ENCODE measurements at places on chromosomes 6 and 20.

DNA sequence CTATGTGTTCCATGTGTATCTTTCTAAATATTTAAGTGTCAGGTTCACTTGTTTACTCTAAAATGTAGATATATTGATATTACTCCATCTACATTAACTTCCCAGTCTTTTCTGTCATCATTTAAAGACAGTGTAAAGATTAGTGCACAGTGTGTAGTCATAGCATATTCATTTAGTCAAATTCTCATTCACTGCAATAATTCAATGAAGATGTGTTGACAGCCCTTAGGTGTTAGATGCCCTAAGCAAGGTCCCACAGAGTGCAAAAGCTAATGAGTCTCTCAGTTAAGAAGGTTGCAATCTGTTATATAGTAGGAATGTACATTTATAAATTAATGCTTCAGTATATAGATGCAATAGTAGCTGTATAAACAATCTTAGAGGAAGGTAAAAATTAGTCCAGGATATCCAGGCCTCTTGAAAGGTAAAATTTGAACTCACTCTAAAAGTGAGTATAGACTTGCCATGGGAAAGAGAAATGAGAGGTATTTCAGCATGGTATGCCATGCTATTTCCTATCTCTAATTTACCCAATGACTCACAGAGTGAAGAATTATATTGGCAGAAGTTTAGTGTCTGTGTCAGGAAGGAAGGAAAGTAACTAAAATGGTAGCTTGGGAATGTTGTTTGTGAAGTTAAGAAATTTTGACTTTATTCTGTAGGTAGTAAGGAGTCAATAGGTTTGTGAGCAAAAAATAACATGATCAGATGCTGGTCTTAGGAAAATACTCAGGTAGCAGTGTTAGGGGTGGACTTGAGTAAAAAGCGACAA, 969.9 kb upstream of the CITED2 start:
- no peak for DNase-seq

- no peak for DNase-seq
Measured at GRCh38 chr6:25743868-25744267, 10.7 kb upstream of the SLC17A4 start.

- no peak for DNase-seq
Measured at GRCh38 chr6:21462519-21462852, 131.1 kb upstream of the SOX4 start.

- no peak for DNase-seq
Measured at GRCh38 chr6:167742719-167743303, 83.9 kb upstream of the AFDN start.

DNA sequence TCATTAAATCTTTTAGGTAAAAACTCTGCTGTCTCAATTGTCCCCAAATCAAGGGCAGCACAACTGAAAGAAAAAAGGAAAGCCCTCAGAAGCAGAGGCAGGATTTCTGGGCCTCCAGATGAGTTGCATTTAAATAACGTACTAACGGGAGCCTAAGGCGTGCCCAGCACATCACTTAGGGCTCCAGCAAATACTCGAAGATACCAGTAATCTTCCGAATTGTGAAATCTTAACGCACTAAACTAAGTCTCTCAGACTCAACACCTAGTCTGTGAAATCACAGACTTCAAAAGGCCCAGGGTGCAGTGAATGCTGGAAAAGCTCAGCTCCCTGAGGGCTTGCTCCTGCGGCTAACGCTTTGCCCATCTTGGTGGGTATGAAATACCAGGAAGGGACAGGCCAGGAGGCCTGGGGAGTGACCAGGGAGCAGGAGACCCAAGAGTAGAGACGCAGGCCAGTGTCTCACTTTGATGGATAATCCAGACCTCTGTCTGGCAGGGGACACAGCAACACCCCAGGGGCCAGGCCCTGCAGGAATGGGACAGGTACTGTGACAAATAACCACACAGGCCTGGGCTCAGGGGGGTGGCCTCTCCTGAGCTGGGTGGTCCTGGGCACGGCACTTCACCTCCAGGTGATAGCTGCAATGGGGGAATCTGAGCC, 36.4 kb downstream of the RRBP1 start:
- peak; percentile 42 for DNase-seq

DNA sequence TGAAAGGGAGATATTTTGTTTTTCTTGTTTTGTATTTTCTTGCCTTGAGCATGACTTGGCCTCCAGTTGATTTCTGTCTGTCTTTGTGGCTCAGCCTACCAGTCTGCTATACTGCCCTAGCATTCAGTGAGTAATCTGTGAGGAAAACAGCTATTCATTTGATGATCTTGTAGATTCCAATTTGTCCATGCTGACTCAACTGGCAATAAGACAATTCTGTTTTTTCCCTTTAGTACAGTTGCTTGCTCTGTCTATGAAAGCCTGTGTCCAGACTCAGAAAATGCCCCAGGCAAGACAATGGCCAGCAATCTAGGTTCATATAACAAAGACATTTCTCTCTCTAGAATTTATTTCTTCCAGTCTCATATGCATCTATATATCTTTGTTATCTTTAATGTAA, 10.9 kb upstream of the SOX4 start:
- no peak for DNase-seq
